ENCODE measurements at places on chromosomes 1 and 21.

GRCh38 chr1:150706091-150706490 is 9.1 kb upstream of the GOLPH3L start:
- DNase-seq: no peak

DNA sequence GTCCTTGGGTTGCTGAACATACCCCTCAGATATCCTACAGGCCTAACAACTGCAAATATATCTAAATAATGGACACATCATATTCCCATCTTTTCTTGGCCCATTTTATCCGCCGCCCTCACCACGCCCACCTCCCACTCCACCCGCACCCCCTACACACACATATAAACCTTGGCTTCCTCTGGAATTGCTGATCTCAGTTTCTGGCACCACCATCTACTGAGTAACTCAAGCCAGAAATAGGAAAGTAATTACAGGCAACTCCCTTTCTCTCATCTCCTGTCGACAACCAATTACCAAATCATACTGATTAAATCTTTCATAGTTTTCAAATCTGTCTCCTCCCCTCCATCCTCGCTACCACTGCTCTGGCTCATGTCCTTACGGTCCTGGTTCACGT is 4.7 kb downstream of the RGS8 start:
- DNase-seq: no peak

DNA sequence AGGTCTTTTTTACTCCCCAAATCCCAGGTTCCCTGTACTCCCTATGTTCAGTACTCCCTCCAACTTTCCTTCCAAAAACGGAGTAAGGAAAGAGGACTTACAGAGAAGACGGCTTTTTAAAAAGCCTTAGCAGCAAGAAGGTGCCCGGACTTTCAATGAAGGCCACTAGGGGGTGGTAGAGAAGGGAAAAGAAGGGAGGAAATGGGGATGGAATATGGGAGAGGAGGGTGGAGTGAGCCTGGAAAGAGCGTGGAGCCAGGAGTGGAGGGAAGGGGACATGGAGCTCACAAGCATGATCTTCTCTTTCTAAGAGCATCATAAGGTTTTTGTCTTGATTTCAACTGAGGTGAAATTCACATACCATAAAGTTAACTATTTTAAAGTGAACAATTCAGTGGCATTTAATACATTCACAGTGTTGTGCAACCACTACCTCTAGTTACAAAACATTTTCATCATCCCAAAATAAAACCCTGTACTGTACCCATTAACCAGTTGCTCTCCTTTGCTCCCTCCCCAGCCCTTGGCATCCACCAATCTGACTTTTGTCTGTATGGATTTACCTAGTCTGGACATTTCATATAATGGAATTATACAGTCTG is 129.9 kb downstream of the ZNF281 start:
- no peak for DNase-seq

DNA sequence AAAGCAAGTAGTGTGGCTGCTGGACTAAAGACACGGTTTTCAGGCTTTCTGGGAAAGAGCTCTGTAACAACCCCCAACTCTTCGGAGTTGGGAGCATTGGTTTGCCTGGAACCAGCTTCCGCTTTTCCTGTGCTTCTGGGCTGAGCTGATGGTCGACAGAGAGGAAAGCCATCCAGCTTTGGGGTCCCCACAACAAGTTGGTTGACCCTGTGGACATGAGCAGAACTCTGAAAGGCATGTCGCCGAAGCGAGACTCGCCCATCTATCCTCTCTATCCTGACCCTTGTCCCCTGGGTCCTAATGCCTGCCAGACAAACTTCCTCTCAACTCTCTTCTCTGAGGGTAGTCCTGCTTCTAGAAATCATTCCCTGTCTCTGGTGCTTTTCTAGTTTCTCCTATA is 31.9 kb upstream of the FCGR2A start:
- peak; percentile 37 for DNase-seq

- no peak for DNase-seq
Measured at GRCh38 chr1:152348447-152348846, 11.4 kb downstream of the FLG2 start.

GRCh38 chr1:24317956-24318614 is 1.1 kb upstream of the GRHL3 start:
- no peak for DNase-seq

GRCh38 chr1:97245026-97245425 is 523.4 kb downstream of the PTBP2 start:
- DNase-seq: no peak

GRCh38 chr1:93758842-93759515 is 77.3 kb upstream of the BCAR3 start:
- no peak for DNase-seq

DNA sequence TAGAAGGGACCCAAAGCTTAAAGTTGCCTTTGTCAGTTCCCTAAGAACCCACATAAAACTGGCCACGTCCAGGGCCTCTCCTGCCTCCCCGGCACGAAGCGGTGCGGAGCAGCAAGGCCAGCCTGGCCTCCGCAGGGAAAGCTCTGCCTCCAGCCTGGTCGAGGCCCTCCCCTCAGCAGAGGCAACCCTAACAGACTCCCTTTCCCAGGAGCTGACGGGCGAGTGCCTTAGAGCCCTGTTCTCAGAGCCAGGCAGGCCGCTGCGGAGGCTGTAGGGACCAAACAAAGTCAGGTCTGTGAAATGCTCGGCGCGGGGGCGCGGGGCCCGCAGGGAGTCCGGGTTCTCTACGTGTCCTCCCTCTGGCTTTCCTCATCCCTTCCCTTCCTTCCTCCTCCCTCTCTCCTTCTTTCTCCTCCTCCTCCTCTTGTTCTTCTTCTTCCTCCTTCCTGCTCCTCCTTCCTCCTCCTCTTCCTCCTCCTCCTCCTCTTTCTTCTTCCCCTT is 40.7 kb downstream of the RIPK4 start:
- no peak for DNase-seq

DNA sequence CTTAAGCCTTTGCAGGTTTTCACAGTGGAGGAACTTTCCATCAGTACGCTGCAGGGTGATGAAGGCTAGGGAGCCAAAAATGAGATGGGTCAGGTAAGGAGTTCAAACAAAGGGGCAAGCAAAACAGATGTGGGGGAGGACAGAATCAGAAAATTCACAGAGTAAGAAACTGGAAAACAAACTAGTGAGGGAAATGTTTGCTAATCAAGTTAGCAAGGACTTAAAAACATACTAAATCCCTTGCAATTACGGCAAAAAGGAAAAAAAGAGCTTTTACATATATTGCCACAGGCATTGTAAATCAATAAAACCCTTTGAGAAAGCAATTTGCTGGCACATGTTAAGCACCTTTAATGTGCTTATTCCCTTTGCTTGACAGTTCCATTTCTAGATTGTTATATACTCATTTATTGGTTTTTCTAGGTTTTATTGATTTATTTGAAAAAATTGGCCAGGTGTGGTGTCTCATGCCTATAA is 45.8 kb upstream of the SERBP1 start:
- DNase-seq: no peak

- no peak for DNase-seq
Measured at GRCh38 chr1:82491301-82492048, 690.7 kb downstream of the ADGRL2 start.

- no peak for DNase-seq
Measured at GRCh38 chr1:16120940-16121410, 34.9 kb downstream of the EPHA2 start.

DNA sequence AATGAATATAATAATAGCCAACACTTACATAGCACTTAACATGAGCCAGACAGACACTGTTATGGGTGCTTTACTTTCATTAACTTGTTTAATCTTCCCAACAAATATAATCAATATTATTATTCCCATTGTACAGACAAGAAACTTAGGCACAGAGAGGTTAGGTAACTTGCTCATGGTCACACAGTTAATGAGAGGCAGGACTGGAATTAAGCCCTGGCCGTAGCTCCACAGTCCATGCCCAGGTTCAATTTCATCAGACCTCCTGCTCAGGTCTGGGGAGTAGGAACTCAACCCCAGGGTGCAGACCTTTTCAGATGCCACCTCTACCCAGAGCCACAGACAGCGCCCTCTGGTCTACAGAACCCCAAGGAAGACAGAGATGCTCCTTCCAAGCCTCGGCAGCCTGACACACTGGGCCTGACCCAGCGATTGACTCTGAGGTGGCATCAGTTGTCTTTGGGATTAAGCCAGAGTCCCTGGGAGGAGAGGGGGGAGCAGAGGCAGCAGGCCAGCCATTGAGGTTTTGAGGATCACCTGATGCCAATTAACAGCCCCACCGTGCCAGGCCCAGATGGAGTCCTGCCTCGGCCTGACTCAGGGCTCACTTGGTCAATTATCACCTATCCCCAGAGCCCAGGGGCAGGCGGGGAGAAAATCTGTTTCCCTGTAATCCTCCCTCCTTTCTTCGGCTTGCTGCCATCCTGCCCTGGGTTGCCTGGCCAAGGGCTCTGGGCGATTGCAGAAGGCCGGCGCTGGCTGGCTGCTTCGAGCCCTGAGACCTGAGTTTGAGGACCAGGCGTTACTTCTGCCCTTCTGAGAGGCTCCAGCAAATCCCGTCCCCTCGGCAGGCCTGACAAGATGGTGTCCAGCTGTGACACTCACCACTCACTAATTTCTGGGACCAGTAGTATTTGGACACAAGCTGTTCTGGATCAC is 116.7 kb downstream of the LACTBL1 start:
- DNase-seq: no peak

GRCh38 chr1:40301541-40302299 is 15.4 kb downstream of the COL9A2 start:
- DNase-seq: no peak

All from SHP77 treated with DMSO at 0.1 percent for 48 hours (cell line).